Stimulated activated naive B cell treated with anti-CD40 and anti-IgM and Interleukin-4, amounts not matched to agents 10 μg/mL and 1 μg/mL and 100 μg/mL, for 72 hours (primary cell): ENCODE measurements at places on chromosomes 6 and 20.

DNA sequence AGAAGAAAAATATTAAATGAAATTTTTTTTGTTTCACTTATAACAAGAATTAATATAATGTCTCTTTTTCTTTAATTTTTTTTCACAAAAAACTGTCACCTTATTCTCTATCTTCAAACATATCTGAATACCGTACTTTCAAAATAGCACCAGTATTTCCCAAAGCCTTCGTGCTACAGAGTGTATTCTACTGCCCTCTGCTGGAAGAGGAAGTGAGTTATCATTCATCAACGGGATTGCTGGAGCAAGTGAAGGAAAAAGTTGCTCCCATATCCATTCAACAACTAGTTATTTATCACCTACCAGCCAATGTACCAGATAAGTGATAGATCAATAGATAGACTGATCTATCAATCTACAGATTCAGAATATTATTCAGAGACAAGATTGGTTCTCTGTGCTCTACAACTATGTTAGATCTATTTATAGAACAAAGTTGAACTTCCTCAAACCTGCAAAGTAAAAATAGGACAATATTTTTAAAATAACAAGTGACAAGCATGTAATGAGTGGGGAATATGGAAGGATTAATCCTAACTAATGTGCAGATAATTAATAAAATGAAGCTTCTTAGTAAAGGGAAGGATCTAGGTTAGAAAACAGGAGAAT lies 26.7 kb upstream of the TFAP2B start:
- DNase-seq: no peak

DNA sequence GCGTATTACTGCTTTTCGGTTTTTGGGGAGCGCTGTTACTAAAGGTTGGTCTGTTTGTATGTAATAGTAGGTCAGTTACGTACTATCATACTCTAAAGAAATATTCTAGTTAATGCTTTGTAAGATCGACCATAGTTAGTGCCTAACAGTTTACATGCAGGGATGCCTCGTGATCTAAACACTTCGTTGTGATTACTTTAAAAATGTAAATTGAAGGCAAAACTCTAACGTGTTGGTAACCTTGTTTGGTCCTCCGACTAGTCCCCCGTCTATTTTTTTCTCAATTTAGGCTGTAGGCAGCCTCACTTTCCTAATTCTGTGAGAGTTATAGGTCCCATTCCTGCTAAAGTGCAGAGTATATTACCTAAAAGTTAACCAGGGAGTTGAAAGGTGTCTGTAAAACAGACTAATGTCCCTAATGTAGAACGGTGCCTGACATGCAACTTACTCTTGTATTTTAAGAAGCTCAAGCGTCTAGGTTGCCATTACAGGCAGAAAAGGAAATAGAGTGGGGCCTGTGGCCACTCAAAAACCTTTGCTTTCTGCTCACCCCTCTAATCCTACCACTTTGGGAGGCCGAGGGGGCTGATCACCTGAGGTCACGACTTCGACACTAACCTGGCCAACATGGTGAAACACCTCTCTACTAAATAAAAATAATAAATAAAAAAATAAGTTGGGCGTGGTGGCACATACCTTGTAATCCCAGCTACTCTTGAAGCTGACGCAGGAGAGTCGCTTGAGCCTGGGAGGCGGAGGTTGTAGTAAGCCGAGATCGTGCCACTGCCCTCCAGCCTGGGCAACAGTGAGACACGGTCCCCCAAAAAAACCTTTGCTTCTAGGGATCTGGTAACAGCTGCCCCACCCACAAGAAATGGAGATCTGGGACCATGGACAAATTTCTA lies 37.8 kb downstream of the HFE start:
- DNase-seq: no peak

DNA sequence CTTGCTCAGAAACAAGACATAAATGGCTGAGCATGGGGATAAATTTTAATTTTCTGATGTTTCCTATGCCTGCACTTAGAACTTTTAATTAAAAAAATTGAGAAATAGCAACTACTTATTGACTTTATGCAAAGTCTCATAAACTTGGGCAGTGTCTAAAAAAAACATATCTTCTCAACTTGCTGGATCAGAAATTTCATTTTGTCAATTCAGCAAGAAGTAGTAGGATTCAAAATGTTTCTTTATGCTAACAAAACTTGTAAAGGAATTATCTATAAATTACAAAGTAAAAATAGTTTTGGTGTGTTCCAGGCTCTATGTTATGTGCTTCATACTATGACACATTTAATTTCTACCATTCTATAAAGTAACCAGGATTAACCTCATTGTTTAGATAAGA lies 562.2 kb upstream of the IMPG1 start:
- DNase-seq: no peak

- DNase-seq: no peak
Measured at GRCh38 chr6:38348371-38348770, 291.4 kb downstream of the BTBD9 start.

GRCh38 chr6:35798706-35799105 lies 1.6 kb upstream of the CLPS start:
- no peak for DNase-seq

DNA sequence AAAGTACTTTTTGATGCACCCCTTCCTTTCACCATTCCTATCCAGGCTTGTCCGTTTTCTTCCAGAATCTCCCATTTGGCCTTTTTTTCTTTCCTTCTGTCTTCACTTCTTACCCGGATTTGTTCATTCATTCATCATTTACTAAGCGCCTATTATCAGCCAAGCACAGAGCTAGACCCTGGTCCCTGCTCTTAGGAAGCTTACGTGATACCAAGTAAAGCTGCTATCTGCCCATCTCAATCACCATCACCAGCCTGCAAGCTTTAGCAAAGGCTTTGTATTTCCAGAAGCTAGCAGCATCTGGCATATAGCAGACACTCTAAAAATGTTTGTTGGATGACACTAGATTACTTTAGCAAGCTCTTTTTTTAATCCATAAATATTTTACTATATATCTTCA lies 4.8 kb downstream of the NDRG3 start:
- no peak for DNase-seq

GRCh38 chr20:44459271-44459670 lies 16.4 kb upstream of the TTPAL start:
- DNase-seq: no peak

GRCh38 chr20:38201356-38201755 lies 36.3 kb upstream of the TGM2 start:
- DNase-seq: no peak

- peak; percentile 3 for DNase-seq
Measured at GRCh38 chr6:116536216-116536621, 9.3 kb downstream of the TRAPPC3L start.

GRCh38 chr6:128754658-128755256 lies 128.2 kb upstream of the LAMA2 start:
- DNase-seq: no peak

DNA sequence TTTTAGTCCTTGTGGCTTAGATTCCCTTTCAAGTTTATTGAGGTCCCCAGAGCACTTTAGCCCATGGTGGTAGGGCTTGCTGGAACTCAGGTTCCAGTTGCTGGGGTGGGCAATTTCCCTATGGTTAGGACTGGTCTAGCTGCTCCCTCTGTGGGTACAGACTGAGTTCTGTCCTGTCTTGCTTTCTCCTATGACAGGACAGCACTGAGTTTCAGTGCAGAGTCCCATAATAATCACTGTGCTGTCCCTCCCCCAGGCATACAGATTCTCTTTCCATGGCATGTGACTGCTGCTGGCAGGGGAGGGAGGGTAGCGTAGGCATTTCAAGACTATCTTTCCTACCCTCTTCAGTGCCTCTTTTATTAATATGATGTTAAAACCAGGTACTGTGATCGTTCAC lies 17.1 kb upstream of the ERVFRD-1 start:
- DNase-seq: no peak

- DNase-seq: no peak
Measured at GRCh38 chr6:44039839-44040350, 87.4 kb downstream of the MRPL14 start.

DNA sequence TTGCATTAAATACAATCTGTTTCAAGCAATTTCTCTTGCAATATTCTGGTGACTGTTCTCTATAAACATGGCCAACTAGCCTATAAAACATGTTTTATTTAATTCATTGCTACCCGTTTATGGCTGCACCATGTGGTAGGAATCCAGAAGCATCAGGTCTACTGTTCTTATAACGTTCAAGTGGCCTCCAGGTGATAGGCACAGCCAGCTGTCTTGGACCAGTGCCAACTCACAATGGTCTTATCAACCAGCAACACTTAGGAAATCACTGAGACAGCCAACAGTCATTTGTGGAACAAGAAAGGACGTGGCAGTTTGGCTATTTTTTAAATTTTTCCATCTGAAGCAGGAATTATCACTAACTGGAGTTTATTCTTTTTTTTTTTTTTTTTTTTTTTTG lies 193.6 kb downstream of the NKAIN2 start:
- no peak for DNase-seq

GRCh38 chr6:80531681-80532619 lies 425.5 kb downstream of the BCKDHB start:
- no peak for DNase-seq

- DNase-seq: no peak
Measured at GRCh38 chr20:17671011-17671410, 11.0 kb downstream of the RRBP1 start.

DNA sequence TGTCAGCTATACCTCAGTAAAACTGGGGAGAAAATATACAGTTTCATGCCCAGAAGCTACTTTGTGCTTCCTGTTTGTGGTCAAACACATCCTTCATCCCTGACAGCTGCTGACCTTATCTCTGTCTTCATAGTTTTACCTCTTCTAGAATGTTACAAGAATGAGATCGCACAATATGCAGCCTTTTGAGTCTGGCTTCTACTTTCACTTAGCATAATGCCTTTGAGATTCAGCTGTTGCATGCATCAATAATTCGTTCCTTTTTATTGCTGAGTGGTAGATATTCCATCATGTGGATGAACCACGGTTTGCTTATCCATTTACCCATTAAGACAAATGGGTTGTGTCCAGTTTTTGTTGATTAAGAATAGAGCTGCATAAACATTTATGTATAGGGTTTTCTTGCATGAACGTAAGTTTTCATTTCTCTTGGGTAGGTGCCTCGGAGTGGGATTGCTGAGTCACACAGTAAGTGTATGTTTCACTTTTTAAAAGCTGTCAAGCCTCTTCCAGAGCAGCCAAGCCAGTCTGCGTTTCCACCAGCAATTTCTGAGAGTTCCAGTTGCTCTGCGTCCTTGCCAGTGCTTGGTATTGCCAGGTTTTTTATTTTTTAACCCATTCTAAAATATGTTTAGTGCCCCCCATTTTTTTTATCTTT lies 86.6 kb upstream of the PAX1 start:
- DNase-seq: no peak

DNA sequence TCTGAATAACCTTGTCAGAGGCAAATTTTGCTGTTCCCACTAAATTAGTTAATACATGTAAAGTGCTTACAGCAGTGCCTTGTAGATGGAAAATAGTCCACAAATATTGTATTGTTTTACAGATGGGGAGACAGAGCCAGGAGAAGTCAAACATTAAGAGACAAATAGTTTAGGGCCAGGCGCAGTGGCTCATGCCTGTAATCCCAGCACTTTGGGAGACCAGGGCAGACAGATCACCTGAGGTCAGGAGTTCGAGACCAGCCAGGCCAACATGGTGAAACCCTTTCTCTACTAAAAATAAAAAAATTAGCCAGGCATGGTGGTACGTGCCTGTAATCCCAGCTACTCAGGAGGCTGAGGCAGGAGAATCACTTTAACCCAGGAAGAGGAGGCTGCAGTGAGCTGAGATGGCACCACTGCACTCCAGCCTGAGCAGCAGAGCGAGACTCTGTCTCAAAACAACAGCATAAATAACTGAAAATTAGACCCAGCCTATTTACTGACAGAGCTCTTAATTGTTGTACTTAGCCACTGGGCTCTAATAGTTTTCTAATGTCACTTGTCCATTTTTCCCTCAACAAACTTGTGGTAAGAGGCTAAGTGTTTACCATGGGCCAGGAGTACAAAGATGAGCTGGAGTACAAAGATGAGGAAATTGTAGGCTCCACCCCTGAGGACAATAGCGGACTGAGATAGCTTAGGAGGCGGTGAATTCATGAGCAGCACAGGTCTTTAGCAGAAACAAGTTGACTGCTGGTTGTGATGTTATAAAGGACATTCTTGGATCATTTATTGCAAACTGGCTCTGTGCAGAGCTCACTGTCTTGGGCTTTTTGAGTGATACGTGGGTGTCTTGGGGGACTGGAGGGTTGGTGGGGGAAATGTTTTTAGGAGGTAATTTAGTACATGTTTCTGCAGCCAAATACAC lies 6.4 kb downstream of the ZSWIM3 start:
- no peak for DNase-seq

- DNase-seq: no peak
Measured at GRCh38 chr6:28515676-28516075, at the start of gene GPX6. TSS of gene GPX6 (minus strand) at chr6:28515793. CDS start at chr6:28515743, 50 bp downstream.

DNA sequence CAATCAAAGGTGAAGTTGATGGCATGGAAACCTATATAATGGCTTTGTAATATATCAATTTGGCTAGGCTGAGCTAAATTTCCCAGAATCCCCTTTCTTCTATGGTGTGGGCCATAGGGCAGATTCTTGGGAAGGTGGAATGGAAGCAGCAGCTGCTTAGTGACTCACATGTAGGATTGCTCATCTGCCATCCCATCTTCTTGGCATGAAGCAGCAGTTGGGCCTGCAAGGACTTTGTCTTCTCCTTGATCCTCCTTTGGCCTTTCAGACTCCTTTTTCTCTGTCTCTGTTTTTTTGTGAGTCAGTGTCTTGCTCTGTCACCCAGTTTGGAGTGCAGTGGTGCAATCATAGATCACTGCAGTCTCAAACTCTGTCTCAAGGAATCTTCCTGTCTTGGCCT lies 52.6 kb upstream of the CEP162 start:
- no peak for DNase-seq
